ENCODE measurements at places on chromosomes 3 and 15.

DNA sequence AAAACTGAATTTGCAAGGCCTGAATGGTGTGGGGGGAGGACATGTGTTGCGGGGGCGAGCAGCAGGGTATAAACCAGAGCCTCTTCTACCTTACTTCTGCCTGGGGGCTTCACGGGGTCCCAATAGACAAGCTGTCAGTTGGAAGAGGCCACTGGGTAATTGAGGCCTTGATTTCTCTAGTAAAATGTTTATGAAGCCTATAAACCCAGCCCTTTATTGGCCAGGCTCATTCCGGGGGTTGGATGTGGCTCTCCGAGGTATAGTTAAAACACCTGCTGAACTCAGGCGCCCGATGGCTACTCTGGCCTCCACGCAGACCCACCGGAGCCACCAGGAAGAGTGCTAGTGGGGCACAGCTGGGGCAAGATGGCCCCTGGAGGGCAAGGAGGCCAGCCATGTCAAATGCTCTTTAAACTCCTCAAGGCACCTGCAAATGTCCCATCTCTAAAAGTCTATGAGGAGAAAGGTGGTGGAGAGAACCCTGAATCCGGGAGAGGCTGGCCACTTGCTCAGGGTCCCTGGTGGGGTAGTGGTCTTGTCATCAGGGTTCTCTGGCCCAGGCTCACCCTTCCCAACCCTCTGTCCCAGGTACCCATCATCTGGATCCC, 34.3 kb downstream of the IGDCC3 start:
- no peak for DNase-seq

- DNase-seq, result no peak
Observed at GRCh38 chr15:39565851-39566250, 15.0 kb upstream of the THBS1 start.

- no peak for DNase-seq
Observed at GRCh38 chr3:24608701-24609390, 114.2 kb upstream of the THRB start.

DNA sequence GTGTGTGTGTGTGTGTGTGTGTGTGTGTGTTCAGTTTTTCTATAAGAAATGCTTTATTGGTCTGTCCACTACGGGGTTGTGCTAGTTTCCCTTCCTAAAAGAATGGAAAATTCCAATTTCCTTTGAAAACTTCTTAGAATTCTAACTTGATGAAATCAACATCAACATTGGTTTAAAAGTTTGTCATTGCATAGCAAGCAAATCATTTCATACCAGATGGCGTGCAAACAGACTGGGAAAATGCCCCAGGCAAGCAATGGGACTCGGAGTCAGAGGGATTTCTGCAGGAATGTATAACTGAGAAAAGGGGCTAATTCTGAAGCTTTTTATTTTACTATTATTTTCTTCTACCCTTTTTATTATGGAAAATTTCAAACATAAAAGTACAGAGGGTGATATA, 13.1 kb upstream of the DYNC1LI1 start:
- no peak for DNase-seq
